Activated T-helper 2 cell treated with anti-CD3 and anti-CD28 coated beads, Interferon-gamma antibody, Interleukin-2, Interleukin-4, amounts not matched to agents 10 μg/mL and 5 μg/mL and 100 μg/mL, durations not matched to agents 14 hours and 24 hours and 36 hours (primary cell): ENCODE measurements at places on chromosomes 5 and 9. TPM values are rescaled to one million over a fixed set of nuclear protein-coding genes. Genes with fewer than 3 reads are reported as not detected.

DNA sequence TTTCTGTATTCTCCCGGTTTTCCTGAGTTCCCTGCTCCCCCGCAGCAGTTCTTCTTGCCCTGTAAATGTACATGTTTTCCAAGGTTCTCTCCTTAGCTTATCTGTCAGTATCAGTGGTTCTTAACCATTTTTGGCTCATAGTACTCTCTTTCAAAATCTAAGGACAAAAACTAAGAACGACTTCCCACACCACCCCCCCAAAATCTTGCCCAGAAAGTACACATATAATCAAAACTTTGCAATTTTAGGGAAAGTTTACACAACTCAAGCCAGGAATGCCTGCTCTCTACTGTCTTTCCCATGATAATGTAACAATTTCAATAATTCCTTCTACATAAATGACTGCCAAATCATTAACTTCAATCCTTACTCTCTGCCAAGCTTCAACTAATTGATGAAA lies 4.5 kb downstream of the DCAF12 start:
- no peak for DNase-seq

DNA sequence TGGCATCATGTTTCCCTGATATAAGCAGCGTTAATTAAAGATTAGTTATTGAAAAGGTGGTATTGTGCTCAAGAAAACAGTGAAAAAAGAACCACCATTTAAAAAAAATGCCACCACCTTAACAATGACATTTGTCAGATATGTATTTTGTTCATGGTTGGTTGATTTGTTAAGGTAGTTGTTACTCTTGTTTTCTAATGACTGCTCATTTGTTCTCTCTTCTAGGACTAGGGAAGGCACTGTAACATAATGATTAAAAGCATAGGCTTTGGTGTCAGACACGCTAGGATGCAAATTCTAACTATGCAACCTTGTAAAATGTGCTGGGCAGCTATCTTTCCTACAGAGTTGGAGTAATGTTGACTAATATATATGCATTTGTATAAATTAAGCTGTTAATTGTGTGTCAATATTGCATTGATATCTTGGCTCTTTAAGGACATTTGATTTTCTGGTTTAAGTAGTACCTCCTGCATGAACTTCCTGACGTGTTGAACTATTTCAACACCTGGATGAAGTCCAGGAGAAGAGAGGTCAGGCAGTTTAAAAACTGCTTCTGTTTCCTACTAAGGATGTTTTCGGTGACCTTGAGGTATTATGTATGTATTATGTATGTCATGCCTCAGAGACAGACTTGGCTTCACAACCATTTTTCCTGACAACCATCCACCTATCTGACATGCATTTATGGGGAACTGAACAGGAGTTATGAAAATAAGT lies 77.8 kb downstream of the MUSK start:
- no peak for DNase-seq

DNA sequence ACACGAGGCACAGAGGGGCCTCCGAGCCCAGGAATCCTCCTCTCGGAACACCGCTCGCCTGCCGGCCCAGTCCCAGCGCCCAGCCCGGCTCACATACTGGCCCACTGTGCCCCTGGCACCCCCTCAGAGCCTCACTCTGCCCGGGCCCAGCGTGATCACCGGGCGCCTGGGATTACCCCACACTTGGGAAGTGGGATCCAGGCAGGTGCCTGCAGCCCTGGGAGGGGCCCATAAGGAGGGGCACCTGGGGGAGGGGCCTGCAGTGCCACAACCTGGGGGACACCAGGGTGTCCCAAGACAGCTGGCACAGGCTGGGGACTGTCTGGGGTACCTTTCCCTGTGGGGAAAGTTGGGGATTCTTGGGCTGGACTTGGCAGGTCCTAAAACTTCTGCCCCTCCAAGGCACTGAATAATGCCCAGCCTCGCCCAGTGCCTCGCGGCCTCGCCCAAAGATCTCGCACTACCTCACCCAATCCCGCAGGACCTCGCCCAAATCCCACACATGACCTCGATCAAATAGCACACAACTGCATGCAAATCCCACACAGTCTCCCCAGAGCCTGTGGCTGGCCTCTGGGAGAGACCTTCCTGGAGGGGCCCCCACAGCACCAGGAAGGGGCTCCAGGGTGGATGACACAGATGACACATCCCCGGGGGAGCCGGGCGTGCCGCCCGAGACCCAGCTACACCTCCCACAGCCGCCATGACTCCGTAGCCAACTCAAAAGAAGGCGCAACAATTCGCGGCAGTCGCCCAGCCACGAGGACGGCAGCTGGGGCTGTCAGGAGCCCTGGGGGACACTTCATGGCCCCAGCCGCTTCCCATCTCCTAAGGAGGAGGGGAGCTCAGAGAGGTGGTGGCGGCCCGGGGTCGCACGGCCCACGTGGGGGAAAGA lies 13.7 kb downstream of the NOTCH1 start:
- no peak for DNase-seq

GNA14 gene
- total RNA-seq = 0.09 TPM in 2 replicates

DNA sequence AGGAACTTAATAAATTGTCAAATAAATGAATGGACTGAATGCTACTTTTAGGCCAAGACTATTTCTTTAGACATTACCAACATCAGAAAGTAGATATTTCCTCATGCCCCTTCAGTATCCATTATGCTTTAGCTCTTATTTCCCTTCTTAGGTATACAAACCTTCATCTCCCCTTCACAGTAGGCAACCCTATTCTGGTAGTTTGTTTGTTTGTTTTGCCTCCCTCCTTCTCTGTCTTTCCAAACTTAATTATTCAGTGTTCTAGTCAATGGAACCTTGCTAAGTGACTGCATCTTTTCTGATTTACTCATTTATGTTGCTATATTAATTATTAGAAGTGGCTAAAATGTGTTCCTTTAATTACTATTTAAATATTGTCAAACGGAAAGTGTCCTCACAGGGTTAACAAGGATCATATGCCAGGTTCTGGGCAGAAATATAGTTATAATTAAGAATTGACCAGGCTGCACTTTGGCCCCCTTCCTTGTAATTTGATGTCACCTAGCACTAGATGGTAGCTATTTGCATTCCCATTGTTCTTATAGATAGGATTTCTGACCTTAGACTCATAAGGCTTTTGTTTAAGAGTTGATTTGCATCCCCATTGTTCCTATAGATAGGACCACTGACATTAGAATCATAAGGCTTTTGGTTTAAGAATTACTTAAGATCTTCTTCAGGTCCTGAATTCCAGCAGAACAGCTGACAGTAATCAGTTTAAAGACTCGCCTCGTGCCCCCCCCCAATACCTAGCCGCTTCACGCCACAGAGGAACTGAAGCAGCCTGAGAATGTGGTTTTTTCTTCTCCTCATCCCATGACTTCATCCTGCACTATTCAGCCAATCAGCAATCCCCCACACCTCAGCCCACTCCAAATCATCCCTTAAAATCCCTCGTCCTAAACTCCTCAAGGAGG lies 84.4 kb upstream of the NUDT12 start:
- no peak for DNase-seq

GRCh38 chr9:117234103-117234502 lies 180.8 kb downstream of the ASTN2 start:
- DNase-seq = no peak

RGP1 gene
- 17.0 and 17.1 TPM in 2 replicates for total RNA-seq

DNA sequence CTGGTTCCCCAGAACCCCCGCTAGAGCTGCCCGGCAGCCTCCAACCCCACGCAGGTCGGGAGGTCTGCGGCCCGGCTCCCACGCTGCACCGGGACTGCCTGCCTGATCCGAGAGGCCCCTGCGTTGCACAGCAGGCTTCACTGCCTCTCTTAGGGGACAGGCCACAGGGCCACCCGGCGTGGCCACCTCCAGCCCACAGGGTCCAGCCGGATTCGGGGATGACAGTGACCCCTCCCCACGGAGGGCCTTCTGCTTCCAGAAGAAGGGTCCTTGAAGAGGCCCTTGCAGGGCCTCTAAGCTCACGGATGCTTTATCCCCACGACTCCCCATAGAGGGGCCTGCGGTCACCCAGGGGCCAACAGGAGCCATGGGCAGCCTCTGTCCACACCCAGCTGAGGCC lies 66.1 kb upstream of the PPP1R26 start:
- DNase-seq = no peak

DNA sequence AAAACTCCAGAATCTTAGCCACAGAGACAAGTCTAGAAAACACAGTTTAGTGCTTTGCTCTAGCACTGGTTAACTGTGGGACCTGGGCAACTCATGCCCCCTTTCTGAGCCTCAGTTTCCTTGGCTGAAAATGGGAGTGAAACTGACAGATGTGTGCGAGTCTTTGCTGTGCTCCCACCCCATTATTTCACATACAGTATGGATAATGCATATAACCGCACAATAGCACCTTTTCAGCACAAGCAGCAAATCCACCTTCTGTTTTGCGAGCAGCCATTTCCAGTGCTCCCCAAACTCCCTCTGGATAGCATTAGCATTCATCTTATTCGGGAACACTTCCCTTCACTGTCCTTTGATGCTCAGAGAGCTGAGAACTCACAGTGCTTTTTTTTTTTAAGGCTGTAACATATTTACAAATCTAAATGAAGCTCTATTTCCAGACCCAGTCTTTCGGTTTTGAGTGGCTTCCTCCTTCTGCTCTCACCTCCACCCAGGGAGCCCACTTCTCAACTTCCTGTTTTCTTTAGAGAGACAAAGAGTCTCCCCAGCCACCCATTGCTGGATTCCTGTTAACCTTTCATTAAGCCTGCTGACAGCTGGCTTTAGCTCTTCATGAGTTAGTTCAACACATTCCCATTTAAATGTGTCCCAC lies 49.2 kb downstream of the TIMD4 start:
- no peak for DNase-seq

DNA sequence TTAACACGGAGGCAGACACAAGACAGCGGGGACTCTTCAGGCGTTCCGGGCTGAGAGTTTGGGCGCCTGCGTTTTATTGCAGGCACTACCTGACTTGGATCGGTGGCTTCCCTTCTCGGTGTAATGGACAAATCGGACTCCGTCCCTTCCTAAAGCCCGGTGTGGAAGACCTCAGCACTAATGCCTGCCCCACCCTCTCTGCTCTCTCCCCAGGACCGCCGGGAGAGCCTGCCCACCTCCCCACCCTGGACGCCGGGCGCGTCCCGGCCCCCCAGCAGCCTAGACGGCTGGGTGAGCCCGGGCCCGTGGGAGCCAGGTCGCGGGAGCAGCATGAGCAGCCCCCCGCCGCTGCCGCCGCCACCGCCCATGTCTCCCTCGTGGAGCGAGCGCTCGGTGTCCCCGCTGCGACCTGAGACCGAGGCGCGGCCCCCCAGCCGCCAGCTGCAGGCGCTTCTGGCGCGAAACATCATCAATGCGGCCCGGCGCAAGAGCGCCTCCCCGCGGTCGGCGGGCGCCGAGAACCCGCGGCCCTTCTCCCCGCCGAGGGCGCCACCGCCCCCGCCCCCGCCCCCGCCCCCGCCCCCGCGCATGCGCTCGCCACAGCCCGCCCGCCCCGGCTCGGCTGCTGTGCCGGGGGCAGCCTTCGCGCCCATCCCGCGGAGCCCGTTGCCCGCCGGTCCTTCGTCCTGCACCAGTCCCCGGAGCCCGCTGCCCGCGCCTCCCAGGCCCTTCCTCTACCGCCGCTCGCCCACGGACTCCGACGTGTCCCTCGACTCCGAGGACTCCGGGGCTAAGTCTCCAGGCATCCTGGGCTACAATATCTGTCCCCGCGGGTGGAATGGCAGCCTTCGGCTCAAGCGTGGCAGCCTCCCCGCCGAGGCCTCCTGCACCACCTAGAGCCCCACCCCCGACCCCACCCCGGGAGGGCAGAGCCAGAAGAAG lies 4.6 kb upstream of the MYOZ3 start:
- peak; percentile 77 for DNase-seq

DNA sequence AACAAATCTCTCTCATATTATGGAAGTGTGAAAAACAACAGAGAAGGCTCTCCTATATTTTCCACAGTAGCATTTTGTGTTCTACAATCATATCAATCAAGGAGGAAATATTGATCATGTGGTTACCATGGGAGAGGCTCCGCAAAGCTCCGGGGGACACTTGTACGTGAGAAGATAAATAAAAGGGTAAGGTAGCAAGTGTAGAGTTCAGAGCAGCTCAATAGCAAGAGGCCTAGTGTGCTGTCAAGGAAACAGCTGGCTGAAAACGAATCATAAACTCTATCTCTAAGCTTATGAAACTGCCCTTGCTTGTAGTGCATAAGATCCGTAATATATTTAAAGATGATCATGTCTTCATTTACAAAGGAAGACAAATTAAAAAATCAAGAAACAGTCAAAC lies 57.5 kb downstream of the CDH18 start:
- no peak for DNase-seq

- no peak for DNase-seq
Measured at GRCh38 chr9:28610339-28610738, 1037.1 kb upstream of the C9orf72 start.

DNA sequence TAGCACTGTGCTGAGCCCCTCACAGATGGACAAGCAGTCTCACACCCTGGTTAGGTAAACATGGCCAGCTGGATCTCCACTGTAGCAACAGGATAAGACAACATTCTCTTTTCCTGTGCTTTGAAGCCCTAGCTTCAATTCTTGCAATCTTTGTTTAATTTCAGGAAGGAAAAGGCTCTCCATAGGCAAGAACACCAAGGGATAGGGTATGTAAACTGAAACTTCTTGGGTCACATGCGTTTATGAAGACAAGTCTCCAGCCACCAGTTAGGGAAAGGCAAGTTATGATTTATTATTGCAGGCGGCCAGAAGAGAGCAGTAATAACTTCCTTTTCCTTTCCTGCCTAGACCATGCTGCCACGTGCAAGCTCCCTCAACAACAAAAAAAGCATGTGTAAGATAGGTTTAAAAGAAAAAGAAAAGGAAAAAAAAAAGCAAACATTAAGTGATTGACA lies 50.1 kb upstream of the POU5F2 start:
- no peak for DNase-seq

- DNase-seq = peak; percentile 61
Measured at GRCh38 chr5:42950456-42951292, 89.4 kb downstream of the ANXA2R start.

- DNase-seq = no peak
Measured at GRCh38 chr5:90055831-90056328, 353.7 kb downstream of the CETN3 start.

SLC6A3 gene
- not detected in 2 replicates for total RNA-seq

DNA sequence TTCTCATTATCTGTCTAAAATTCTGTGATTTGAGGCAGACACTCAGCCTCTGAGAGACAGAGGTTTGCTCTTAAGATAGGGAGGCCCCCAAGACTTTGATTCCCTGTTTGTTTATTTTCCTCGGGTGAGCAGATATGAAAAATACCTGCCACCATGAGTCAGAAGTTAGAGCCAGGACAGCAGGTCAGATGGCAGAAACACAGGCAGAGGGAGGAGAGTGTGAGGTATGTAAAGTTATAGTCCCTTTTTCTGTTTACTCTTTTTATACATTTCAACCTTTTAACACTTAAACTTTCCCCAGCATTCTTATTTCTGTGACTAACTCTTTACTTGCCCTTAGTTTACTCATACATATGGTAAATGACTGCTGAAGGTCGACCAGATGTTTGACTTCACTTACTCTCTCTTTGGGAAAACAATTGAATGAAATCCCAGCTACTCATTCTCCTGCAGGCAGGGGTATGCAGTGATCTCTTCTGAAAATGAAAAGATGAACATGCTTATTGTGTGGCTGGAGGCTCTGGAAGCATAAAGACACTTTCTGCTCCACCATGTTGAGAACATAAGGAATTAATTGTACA lies 383.8 kb downstream of the NTRK2 start:
- DNase-seq = no peak
